ENCODE measurements at places on chromosomes 7 and 10.

DNA sequence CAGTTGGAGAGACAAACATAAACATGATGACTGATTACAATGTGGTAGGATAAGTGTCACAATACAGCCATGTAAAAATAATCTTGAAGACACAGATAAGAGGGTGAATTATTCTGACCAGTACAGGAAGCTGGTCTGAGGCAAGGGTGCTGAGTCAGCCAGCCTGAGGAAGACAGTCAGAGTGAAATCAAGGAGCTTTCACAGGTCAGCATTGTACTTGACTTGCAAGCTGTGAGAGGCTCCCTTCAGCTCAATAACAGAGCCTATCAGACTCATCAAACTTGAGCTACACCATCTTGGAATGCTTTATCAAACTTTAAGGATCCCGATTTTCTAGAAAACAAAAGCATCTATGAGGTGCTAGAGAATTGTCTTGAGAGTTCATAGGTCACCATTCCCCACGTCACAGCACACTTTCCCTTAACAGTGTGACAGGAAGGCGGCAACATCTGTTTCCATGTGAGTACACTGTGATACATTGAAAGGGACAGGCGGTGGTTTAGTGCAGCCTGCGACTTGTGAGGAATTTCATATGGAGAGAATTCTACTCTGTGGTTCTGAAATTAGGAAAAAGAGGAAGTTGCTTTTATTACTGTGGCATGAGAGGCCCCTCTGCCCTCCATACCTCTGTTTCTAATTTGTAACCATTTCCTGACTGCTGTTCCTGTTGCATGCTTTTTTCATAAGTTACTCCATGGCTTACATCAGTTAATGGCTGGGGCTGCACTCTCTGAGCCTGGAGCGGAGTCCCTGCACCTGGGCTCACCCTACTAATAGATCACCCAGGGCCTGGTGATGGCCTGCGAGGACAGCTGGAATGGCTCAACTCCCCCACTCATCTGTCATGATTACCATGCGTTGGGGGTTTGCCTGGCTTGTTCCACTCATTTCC, 417.1 kb downstream of the SUGCT start:
- ATAC-seq, result peak; percentile 83

DNA sequence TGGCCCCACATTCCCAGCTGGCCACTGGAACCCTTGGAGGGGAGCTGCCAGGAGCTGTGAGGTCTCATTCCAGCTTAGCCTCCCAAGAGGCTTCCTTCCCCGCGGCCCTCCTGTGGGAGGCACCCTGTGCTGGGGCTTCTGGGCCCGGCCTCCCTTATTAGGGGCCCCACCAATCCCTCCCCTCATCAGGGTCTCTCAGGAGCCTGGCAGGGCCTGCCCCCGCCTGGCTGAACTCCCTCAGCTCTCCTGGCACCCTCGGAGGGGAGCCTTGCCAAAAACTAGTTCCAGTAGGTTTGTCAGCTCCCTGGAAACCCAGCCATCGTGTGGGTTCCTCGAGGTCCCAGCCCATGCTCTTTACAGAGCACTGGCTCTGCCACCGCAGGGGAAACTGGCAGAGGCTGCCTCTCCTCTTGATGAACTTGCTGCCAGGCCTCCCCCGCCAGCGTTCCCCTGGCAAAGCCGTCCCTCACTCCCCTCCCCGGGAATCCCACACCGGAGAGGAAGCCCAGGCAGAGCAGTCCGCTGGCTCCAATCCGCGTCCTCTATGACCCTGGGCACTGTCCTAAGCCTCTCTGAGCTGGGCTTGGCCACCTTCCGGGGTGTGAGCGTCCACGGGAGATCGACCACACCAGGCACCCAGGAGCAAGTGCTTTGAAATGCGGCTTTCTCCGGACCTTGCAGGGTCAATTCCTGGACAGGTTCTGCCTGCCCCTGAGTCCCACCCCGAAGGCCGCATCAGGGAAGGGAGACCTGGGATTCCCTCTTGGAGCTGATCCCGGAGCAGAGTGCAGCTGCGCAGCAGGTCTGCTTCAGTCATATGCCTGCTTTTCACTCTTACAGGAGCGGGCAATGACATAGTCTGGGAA, 139.8 kb downstream of the ARHGAP22 start:
- no peak for ATAC-seq

DNA sequence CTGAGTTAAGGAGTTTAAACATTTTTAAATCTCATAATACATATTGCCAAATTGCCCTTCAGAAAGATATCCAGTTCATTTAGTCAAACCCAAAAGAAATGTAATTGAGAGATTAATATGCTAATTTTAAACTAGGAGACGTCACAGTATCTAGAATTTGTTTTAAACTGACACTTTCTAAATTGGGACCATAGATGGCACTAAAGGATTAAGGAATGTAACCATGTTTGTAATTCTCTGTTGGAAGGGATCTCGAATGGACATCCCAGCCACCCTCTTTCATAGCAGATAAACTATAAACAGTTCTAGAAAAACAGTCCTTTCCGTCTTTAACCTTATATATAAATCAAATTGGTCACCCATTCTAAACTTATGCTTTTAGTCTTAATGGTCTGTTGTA, 30.0 kb upstream of the SAMD9L start:
- ATAC-seq, result peak; percentile 73

DNA sequence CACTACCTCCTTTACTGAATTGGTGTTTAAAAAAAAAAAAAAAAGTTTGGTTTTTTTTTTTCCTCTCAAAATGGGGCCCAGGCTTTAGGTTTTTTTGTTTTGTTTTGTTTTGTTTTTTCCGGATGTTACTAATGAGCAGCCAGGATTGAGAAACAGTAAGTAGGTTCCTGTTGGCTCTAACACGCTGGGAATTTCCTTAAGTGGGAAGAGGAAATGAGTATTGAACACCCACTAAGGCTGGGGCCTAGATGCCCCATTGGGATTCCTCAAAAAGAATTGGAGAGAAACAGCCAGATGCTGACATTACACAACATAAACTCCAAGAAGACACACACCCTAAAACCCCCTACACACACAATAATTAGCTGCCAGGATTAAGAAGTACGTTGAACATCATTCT, 102.2 kb upstream of the NANOS1 start:
- no peak for ATAC-seq

DNA sequence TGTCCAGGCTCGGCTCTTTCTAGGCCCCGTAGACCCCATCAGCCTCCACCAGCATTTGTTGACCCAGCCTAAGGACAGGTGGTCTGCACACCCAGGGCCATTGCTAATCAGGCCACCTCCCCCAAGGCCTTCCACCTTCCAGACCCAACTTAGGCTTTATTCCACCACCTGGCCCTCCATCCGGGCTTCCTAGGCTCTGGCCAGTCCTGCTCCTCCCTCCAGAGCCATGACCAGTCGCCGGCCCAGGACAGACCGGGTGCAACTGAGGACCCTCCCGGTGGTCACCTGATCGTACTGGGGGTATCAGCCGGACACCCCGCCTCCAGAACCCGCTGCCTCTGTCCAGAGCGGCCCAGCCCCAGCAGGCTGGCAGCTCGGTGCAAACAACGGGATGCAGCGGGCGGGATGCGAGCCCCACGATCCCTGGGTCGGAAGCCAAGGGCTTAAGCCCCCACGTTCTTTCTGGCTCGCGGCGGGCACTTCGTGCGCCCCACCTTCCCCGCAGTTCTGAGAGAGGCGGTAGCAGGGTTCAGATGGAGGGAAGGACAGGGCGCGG, 545 bp downstream of the NACAD start:
- ATAC-seq, result peak; percentile 24

GRCh38 chr10:77396290-77396689, 241.3 kb downstream of the KCNMA1 start:
- no peak for ATAC-seq

GRCh38 chr7:23373151-23374004, 74.2 kb downstream of the MALSU1 start:
- peak; percentile 23 for ATAC-seq

DNA sequence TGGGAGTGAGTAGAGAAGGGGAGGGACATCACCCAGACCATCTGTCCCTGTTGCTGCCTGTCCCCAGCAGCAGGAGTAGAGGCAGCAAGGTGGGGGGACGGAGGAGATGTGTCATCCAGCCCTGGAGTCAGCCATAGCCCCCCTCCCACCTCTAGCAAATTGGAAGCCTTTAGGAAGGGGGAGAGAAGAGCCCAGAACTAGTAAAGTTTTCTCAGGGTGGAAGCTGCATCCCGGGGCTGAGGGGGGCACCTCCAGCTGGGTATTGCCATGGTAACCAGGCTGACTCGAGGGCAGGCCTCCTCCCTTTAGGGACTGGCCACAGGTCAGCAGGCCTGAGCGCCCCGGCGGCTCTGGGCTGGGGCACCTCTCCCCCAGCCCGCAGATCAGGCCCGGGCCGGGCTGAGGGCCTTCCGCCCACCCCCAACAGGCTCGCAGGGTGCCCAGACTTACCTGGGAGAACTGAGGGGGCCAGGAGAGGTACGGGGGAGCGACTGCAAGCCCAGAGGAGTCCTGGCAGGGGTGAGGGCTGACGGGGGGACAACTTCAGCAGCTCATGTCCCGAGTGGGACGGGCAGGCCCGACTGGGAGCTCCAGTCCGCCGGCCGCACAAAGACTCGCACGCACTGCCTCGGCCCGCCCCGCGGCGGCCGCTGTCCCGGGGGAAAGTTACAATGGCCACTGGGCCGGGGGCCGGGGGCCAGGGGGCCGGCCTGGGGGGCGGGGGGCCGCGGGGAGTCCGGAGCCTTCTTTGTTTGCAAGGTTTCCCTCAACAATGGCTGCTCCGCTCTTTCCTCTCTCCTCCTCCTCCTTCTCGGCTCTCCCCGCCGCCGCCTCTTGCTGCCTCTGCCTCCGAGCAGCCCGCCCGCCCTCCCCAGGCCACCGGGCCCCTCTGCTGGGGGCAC, 6.0 kb downstream of the LDB1 start:
- ATAC-seq, result peak; percentile 5

- ATAC-seq, result no peak
These were observed 31.9 kb upstream of the KAT6B start for GRCh38 chr10:74794531-74794930.

- ATAC-seq, result no peak
These were observed 93.0 kb downstream of the NHLRC2 start for GRCh38 chr10:113947184-113948041.

DNA sequence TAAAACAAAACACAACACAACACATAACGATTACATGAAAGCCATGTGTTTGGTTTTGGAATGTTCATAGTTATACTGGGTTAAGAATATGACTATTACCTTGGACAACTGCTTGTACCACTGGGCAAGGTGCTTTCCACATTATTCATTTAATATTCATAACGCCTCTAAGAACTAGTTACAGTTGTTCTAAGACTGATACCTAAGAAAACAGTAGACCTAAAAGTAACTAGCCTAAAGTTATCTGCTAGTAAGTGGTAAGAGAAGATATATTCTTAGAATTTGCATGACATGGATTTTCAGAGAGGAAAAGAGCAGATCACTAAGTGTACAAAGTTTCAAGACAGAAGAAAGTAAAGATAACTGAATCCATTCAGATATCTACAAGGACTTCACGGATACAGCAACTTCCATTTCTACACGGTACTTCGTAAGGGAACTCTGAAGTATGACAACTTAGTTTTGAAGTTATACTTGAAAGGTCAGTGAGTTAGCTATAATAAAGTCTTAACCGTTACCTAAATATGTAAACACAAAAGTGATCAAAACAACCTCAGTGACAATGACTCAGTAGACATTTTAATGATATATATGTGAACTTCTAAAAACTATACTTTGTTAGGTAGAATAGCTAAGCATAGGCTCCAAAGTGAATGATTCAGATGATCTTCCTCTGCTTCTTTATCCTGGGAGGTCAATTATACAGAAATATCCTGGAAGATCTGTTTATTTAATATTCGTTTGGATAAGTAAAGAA, 65.1 kb downstream of the MINDY3 start:
- ATAC-seq, result no peak

DNA sequence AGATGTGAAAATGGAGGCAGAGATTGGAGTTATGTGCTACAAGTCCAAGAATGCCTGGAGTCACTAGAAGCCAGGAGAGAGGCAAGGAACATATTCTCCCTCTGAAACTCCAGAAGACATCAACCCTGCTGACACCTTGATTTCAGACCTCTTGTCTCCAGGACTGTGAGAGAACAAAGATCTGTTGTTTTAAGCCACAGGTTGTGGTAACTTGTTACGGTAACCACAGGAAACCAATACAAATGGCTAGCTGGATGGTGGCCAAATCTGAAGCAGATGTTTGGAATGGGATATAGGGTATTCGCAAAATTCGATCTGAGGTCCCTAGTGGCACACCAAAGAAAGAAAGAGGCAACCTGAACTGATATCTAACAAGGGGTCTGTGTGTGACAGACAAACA, 129.0 kb downstream of the HERPUD2 start:
- no peak for ATAC-seq

- no peak for ATAC-seq
These were observed 49.3 kb downstream of the PRKAG2 start for GRCh38 chr7:151827620-151828019.

- no peak for ATAC-seq
These were observed 137.0 kb downstream of the TMEM178B start for GRCh38 chr7:141210862-141211261.

DNA sequence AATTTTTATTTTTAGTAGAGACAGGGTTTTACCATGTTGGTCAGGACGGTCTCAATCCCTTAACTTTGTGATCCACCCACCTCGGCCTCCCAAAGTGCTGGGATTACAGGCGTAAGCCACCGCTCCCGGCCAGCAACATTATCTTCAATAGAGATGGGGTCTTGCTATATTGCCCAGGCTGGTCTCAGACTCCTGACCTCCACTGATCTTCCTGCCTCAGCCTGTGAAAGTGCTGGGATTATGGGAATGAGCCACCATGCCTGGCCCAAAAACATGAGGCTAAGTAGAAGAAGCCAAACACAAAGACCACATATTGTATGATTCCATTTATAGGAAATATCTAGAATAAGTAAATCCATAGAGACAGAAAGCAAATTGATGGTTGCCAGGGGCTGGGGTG, 19.1 kb upstream of the CYTH3 start:
- no peak for ATAC-seq

GRCh38 chr7:129947049-129947448, 5.7 kb downstream of the UBE2H start:
- ATAC-seq, result no peak

GRCh38 chr10:132478341-132479023, 59.1 kb upstream of the INPP5A start:
- no peak for ATAC-seq

- no peak for ATAC-seq
These were observed 93.4 kb downstream of the PTPRN2 start for GRCh38 chr7:158494162-158494586.
